Hippocampal formation (tissue), 2 donors: ENCODE measurements at places on chromosomes 5 and 9.

- no peak for DNase-seq
These were observed 394.8 kb downstream of the CSNK1G3 start for GRCh38 chr5:123906698-123907295.

GRCh38 chr5:146050086-146050485 is 55.3 kb downstream of the PLAC8L1 start:
- no peak for DNase-seq

DNA sequence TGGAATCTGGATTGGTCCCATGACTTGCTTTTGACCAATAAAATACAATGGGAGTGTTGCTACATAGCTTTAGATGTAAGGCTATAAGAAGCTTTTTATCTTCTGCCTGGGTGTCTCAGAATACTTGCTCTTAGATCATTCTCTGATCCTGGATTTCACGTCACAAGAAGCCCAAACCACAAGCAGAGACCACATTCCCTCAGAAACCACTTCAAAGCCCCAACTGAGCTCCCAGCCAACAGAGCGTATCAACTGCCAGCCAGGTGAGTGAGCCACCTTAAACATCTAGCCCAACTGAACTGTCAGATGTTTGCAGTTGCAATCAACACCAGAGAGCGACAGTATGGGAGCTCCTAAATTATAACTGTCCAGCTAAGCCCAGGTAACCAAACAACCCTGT is 687.1 kb downstream of the TLE1 start:
- no peak for DNase-seq

GRCh38 chr5:177427211-177427822 is 841 bp downstream of the GRK6 start:
- DNase-seq: no peak

DNA sequence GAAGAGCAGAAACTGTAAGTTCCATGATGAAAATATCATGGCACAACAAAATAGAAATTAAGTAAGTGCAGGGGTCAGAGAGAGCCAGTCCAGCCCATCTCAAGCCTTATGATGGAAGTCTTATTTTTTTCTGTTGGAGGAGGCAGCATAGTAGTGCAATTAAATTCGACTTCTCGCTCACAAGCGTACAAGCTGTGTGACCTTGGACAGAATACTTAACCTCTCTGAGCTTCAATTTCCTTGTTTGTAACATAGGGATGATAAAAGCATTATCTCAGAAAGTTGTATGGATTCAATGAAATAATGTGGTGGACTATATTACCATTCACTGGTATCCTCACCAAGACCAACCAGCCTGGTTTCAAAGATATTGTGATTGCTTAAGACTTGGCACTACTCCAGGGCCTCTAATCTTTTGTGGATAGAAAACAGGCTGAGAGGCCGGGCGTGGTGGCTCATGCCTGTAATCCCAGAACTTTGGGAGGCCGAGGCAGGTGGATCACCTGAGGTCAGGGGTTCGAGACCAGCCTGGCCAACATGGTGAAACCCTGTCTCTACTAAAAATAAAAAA is 26.8 kb upstream of the MVB12B start:
- DNase-seq: no peak

DNA sequence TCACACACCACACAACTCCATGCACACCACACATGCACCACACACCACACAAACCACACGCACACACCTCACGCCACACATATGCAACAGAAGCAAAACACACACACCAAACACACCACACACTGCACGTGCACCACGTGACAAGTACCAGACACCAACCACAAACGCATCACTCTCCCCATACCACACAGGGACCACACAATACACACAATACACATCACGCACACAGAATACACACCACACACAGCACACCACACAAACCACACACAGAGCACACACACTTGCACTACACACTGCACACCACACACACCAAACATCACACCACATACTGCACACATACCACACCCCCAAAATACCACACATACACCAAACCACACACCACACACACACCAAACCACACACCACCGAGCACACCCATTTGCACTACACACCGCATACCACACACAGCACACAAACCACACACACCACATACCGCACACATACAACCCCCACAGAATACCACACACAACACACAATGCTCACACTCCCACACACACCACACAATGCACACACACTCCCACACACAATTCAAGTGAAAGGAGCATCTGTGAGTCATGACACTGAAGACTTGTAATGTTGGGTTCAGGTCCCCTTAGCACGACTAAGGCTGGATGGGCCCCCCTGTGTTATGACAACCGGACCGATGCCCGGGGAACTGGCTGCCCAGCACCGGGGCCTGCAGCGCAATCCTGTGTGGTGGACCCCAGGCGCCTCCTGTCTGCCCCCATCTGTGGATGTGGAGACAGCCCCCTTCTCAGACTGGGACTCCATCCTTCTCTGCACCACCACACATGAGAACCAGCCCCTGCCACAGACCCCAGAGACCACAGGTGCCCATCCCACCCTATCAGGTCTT is 6.0 kb upstream of the ZDHHC11 start:
- DNase-seq: no peak

GRCh38 chr5:96601715-96602244 is 60.4 kb upstream of the CAST start:
- DNase-seq: no peak

- no peak for DNase-seq
These were observed 129.2 kb upstream of the FST start for GRCh38 chr5:53350991-53351770.

DNA sequence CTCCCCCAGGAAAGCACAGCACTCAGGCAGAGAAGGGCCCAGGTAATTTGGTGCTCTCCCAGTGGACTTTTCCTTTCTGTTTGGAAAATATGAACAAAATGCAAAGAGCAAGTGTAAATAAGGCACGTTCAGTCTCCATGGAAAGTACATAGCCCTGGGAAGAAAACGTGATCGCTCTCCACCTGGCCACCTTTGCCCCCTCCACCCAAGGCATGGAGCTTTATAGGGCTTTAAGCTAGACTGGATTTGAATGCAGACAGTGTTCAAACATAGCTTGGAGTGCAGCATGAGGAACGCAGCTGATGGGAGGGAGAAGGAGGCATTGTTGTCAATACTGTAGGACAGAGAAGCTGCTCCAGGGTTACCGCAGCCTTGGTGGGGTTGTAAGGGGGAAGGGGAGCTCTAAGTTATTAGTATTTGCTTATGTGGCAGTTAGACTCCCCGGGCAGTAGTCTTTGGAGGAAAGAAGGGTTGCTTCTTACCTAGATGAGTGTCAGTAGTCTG is 500.2 kb downstream of the SPOCK1 start:
- no peak for DNase-seq

DNA sequence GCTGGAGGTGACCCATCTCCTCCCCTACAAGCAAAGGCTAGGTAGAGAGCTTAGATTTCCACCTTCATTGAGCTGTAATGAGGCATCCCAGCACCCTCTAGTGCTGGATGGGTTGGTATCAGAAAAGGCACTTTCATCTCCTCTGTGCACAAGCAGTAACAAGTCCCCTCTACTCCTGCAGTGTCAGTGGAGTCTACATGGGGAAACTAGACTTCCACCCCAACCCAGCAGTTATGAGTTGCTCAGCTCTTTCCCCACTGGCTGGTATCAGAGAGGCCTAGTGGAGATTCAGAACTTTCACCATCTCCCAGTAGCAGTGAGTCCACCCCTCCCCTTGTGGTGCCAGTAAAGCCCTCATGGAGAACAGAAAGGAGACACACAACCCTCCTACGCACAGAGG is 17.9 kb downstream of the FCN1 start:
- no peak for DNase-seq

DNA sequence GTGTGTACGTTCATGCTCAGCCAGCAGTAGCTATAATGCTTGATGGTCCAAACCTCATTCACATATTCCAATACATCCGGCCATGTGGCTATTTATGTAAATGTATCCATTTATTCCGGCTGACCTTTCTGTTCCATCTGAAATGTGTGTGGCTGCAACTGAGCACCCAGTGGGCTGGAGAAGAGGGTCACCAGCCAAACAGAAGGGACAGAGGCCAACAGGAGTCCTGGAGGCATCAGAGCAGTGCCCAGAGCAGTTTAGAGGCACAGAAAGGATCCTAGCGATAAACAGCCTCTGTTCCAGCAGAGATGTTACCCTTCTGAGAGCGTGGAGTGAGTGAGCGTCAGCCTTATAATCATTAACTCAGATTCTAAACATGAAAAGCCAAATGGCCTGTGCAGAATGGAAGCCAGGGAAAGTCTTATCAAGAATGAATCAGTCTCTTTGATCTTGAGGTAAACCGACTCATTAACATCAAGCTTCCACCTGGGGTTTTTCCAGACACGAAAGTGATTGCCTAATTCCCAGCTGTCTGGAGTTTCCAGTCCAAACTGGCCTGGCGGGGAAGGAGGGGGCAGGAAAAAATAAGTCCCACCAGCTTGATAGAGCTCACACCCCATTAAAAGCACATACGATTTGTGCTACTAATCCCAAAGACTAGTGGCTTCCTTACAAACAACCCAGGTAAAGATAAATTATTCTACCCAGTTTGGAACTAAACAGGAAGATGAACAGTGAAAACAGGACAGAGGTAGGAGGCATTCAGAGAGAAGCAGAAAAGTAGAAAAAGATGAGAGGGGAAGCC is 55.7 kb downstream of the SUSD1 start:
- DNase-seq: no peak

DNA sequence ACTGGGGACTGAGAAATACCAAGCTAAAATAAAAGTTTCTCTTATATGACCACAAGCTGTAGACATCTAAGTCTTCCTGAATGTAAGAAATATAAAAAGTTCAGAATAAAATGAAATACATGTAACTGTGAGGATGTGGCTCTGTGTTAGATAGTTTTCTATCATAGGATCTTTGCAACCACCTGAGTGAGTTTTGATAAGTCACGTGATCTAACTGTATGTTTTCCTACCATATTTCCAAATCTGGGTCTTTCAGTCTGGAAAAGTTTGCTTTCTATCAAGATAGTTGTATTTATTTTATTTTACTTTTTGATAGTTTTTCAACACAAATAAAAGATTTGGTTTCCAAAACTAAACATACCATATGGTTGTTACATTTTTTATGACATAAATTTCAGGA is 1905.8 kb upstream of the ACO1 start:
- DNase-seq: no peak

- DNase-seq: no peak
These were observed 367.3 kb upstream of the PAPPA start for GRCh38 chr9:115786321-115786720.

DNA sequence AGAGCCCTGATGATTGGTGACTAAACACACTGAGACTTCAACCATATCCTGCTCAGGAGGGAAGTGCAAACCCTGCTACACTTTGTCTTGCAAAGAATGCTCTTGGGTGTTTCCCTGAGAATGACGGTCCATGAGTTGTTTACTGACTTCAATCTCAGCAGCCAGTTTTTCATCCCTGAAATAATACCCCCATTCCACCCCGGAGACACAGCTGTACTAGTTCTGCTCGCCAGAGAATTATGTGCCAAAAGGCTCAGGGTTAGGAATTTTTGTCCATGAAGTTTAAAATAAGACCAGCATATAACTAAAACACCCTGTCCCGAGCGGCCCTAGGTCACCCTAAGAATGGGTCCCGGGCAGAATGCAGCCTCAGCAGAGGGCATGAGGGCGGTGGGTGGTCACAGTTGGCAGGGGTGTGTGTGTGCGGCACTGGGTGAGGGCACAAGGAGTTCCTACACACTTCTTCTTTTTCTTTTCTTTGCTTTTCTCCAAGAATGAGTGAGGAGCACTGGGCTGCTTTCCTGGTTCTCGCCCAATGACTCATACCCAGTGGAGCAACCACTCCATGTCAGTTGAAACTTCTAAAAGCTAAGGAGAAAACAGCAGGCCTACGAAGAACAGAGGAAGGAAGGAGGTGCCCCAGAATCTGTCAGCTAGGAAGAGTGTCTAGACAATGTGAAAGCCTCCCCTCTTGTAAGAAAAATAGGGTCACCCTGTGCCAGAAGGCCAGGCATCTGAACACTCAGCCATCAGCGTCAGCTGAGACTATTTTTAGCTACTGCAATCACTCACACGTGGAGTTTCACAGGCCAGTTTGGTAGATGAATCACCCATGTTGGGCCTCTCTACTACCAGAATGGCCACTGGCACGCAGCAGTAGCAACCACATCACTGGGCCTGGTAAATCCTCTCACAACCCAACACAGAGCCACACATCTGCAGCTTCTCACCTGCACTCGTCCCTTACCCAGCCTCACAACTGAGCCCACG is 105.9 kb downstream of the DPYSL3 start:
- no peak for DNase-seq

DNA sequence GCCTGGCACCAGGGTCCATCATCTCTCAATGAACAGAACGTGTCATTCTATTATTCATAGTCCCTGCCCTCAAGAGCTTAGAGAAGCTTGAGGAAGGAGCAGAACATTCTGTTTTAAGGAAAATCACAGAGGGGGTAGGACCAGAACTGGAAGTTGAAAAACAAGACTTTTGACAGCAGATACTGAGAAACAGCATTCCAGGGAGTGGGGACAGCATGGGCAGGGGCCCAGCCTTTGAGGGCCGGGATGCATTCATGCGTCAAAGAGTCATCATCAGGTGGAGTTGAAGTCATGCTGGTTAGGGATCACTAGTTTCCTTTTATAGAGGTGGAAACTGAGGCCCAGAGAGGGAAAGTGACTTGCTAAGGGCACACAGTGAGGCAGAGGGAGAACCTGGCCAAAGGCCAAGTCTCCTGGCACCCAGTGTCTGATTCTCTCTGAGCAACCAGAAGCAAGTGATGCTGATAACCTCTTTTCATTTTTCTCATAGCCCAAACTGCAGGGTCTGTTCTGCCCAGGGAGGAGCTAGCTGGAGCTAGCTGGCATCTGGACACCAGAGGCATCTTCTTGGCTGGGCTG is 41.5 kb upstream of the STXBP1 start:
- DNase-seq: no peak

DNA sequence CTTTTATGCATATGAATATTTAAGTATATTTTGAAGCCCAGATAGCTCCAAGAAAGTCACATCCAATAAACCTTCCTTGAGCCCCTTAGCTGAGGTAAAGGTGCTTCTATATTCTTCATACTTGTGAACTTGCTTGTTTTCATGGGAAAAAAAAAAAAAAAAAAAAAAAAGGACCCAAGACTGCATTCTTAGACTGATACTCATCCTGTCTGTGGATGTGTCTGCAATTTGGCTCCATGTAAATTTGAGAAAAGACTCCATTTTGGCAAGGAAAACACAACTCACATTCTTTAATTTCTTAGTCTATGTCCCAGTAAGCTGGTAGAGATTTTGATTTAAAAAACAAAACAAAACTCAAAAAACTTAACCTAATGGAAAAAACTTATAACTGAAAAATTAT is 238.3 kb downstream of the FBXL17 start:
- no peak for DNase-seq
